Cardiac muscle cell (in vitro differentiated cells and primary cell): ENCODE measurements at places on chromosomes 7 and 10. TPM values are rescaled to one million over a fixed set of nuclear protein-coding genes. Genes with fewer than 3 reads are reported as not detected.

GRCh38 chr7:64869121-64869725 lies 33.9 kb upstream of the ZNF273 start:
- H3K4me1 ChIP-seq, result no peaks in the 10 kb centered on the region
- H3K27me3 ChIP-seq, result no peaks in the 10 kb centered on the region
- no peak for DNase-seq

Gene SHTN1
- 2.1 and 2.9 TPM in 2 replicates for total RNA-seq

- H3K27me3 ChIP-seq, result no peaks in the 10 kb centered on the region
- no peak for DNase-seq
- no peak overlapping the region for H3K27ac ChIP-seq
- no peaks in the 10 kb centered on the region for H3K4me1 ChIP-seq
- H3K4me3 ChIP-seq, result no peak overlapping the region
Observed at GRCh38 chr7:74344786-74345185, 55.6 kb downstream of the CLIP2 start.

Gene SPDYE2
- not detected in 2 replicates for total RNA-seq

DNA sequence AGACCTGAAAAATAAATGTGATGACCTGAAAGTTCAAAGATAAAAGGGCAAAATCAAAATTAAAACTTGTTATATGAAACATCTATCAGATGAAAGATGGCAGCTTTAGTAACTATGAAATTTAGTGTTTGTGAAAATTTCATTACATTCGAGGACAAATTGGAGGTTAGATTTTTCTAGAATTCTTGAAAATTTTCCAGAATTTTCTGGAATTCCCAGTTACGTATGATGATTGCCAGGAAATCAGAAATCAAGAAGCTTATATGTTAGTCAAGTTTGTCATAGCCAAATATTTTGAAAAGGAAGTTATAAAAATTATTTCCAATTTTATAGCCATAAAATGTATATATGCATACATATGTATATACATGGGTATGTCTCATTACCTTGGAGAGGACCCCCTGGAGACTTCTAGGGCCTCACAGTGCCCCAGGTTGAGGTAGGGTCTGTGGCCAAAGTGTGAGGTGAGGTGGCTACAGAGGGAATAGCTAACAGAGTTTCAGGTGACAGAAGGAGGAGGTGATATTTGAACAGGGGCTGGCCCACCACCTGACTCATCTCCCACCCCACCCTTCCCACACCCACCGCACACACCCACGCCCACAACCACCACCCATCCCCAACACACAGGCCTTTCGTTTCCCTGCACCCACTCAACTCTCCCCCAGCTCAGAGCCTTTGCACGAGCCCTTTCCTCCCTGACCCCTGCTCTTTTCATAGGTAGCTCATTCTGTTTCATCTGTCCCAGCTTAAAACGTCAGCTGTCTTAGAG lies 21.5 kb downstream of the C10orf105 start:
- no peaks in the 10 kb centered on the region for H3K27me3 ChIP-seq
- no peaks in the 10 kb centered on the region for H3K36me3 ChIP-seq
- H3K4me3 ChIP-seq, result no peak overlapping the region
- H3K4me1 ChIP-seq, result peaks cover 10% of the 10 kb centered on the region
- no peak for DNase-seq
- no peak overlapping the region for H3K27ac ChIP-seq

DNA sequence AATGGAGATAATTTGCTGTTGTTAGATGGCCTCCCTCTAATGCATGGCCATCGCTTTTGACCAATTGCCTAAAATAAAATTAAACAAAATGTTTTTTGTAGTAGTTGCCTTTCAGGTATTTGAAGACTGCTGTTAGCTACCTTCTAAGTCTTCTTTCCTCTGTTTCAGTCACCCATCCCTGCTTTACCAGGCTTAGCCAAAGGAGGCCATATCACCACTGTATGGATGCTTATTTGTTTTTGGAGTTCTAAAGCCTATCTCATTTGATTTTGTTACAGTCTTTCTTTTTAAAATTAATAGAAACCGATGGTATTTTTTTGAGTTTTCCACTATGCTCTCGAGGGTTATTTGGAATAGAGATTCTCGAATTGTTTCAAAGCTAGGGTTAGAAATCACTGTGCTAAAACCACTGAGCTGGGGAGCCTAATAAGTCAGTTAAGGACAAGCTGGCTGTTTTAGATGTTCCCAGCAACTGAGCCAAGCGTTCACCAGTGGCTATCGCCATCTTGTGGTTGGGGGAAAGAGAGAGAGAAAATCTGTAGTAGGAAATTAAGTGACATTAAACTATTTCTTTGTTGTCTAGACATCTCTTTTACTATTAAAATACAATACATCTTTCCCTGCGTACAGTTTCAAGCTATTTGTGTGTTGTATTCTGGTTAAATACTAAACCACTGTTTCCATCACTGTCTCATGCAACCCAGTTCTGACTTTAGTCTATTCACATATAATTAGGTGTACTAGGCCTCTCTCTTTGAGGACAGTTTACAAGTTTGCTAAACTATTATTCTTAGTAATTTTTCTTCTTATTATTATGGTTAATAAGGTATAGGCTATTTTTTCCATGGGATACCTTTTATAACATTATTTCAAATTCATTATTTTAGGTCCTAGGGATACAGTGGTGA lies 52.2 kb downstream of the GPR158 start:
- no peaks in the 10 kb centered on the region for H3K36me3 ChIP-seq
- H3K27ac ChIP-seq, result no peak overlapping the region
- no peaks in the 10 kb centered on the region for H3K27me3 ChIP-seq
- DNase-seq, result peak; percentile 84

DNA sequence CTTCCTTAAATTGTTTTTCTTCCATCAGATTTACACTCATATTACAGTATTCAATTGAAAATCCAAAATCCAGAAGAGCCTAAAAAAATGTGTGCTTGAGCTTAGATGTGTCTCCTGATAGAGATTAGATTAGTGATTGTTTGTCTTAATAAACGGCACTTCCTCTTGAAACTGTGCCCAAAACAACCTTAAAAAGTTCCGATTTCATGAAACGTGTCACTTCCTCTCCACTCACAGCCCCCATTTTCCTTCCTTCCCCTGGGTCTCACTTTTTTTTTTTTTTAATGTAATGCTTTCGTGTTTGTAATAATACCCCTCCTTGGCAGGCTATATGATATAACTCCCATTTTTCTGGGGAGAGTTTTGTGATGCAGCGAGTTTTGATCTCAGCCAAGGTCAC lies 114.8 kb upstream of the ADO start:
- no peaks in the 10 kb centered on the region for H3K4me1 ChIP-seq
- no peak overlapping the region for H3K4me3 ChIP-seq
- no peaks in the 10 kb centered on the region for H3K27me3 ChIP-seq
- no peak for DNase-seq
- no peak overlapping the region for H3K27ac ChIP-seq

Gene GPNMB
- 0.39 TPM in 1 of 2 replicates, not detected in the other for total RNA-seq

Gene GFRA1
- 5.0 and 5.1 TPM in 2 replicates for total RNA-seq

GRCh38 chr10:33363106-33363505 lies 28.6 kb upstream of the NRP1 start:
- no peak for DNase-seq
- H3K27me3 ChIP-seq, result no peaks in the 10 kb centered on the region
- H3K27ac ChIP-seq, result no peak overlapping the region
- no peak overlapping the region for H3K4me3 ChIP-seq

Gene ELN
- total RNA-seq, result 0.77 and 0.88 TPM in 2 replicates

Gene TMEM270
- not detected in 2 replicates for total RNA-seq

DNA sequence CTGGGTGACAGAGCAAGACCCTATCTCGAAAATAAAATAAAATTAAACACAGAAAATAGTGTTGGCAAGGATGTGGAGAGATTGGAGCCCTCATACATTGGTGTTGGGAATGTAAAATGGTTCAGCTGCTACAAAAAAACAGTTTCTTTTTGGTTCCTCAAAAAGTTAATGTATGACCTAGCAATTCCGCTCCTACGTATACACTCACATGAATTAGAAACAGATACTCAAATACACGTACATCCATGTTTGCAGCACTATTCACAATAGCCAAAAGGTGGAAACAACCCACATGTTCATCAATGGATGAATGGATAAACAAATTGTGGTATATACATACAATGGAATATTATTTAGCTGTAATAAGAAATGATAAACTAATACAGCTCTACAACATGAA lies 28.4 kb upstream of the CHCHD3 start:
- DNase-seq, result no peak
- H3K36me3 ChIP-seq, result no peaks in the 10 kb centered on the region
- no peak overlapping the region for H3K4me3 ChIP-seq
- no peak overlapping the region for H3K27ac ChIP-seq
- H3K4me1 ChIP-seq, result no peaks in the 10 kb centered on the region

Gene IL2RA
- not detected in 2 replicates for total RNA-seq
